ENCODE measurements at places on chromosomes 6 and 20.

DNA sequence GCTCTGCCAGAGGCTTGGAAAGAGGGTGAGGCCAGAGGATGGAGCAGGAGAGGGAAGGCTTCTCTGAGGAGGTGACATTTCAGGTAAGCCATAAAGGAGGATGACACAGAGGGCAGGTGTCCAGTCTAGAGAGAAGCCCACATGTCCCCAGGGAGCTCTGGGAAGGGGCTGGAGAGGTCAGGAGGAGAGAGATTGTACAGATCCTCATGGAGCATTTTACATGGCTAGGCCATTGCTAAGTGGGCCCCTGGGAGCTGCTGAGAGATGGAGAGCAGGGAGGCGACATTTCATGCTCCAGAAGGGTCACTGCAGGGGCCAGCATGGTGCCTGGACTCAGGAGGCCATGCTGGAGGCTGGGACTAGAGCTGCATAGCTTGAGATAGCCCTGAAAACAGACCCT is 124.5 kb downstream of the TOX2 start:
- peak; percentile 38 for DNase-seq

- DNase-seq: peak; percentile 92
Observed at GRCh38 chr20:32155017-32155981, 45.8 kb downstream of the TM9SF4 start.

DNA sequence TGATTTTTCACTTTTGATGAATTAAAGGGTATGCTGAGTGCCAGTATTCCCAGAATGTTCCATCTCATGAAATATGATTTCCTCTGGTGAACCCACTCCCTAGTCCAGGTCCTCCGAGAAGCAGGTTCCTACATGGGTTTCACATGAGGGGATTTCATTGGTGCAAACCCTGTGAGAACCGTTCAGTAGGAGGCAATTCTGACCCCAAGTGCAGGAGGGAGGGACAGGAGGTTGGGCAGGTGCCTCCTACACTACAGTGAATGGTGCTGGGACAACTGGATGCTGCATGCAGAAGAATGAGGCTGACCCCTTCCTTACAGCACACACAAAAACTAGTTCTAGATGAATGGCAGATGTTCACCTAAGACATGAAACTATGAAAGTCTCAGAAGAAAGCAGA is 5.1 kb upstream of the ULBP2 start:
- no peak for DNase-seq

- peak; percentile 30 for DNase-seq
Observed at GRCh38 chr6:156598855-156599180, 178.4 kb upstream of the ARID1B start.

DNA sequence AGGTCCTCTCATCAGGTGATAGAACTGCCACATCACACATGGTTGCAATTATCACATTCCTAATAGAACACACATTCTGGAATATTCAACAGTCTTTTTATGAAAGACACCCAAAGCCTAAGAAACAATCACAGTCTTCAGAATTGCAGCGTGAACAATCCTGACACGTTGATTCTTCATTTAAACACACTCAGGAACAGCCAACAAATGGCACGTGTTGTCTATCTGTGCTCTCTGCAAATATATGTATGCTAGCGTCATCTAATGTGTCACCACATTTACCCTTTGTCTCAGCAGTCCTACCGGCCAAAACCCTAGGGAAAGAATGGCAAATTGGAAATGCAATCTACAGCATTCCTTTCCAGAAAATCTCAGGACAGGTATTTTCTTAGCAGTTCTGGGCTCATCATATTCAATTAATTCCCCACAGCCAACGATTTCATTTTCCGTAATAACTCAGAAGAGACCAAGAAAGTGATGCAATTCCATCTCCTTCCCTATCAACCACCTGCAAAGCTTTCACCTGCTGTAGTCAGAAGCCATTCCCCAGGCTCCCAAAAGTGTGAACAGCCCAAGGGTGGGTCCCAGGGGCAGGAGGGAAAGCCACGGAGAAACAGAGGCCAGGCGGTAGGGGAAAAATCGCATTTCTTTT is 280.3 kb upstream of the JARID2 start:
- peak; percentile 13 for DNase-seq

DNA sequence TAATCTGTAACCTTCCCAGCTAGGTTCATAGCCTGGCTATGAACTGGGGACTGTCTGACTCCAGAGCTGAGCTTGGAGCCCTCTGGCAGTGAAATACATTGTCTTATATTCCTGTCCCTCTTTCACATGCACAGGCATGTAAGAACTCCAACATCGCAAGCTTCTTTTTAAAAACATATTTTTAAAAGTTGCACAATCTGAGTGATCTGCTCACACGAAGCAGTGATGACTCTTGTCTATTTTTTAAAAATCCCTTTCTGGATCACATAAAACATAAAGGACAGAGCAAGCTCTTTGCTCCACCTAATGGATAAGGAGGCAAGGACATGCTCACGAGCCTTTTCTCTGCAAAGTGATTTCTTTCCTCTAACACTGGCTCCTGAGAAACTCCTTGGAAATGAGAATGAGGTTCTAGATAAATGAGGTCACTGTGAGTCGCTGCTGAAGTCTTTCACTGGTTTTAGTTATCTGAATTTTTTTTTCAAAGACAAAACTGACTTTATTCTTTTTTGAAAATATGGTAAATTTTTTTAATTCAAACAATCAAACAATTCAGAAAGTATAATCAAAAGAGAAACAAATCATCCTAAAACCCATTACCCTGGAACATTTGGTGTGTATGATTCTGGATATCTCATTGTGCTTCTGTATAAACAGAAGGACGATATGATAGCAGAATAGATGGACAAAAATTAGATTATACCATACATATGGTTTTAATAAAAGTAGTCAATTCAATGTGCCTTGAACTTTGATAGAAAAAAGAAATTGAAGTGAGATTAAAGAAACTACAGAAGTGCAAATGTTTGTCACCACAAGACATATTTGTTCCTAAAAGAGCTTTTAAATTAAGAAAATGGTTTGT is 30.8 kb downstream of the IL20RA start:
- DNase-seq: peak; percentile 54

DNA sequence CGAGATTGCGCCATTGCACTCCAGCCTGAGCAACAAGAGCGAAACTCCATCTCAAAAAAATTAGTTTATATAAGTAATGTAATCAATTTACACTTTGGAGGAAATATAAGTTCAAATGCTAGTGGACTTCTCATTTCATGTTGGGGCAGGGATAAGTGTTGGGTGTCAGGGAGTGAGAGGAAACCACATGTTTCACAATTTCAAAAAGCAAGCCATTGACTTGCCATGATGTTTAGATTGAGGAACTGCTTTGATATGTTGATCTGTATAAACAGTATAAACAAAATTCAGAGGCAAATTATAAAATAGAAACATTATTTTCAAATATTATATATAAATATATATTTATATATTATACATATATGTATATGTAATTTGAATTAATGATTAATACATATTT is 42.7 kb downstream of the FILIP1 start:
- no peak for DNase-seq

Measured in osteoblast (primary cell).